ENCODE measurements at places on chromosomes 7 and 10.

DNA sequence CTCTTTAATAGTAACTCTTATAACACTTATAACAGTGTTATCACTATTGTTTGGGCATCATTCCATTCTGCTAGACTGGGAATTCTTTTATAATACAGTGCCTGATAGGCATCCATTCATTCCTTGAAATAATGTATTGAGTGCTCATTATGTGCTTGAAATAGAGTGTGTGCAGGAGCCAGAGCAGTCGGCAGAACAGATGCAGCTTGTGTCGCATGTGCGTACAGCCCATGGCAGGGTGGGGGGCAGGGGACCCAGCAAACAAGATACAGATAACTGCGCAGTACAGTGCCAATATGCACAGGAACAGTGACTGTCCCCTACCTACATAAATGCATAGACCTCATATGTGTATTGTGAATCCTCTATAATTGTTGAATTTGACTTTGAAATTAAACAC lies 99.3 kb downstream of the KAT6B start:
- DNase-seq, result no peak

DNA sequence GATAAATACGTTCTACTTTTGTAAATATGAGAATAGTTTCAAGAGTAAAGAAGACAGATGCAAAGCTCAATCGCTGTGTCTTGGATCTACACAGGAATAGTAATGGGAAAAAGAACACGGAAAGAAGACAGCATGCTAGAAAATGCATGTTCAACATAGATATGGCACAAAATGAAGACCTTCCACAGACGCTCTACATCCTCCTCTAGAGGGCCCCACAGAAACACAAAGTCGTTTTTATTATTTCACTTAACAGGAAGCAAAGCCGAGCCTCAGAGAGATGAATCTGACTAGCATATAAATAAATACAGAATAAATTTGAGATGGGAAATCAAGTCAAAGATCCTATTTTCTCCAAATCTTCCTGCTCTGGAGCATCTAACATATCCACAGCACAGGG lies 292.6 kb downstream of the PARD3 start:
- DNase-seq, result peak; percentile 29

- DNase-seq, result no peak
Measured at GRCh38 chr7:47635091-47636080, 53.5 kb upstream of the TNS3 start.

DNA sequence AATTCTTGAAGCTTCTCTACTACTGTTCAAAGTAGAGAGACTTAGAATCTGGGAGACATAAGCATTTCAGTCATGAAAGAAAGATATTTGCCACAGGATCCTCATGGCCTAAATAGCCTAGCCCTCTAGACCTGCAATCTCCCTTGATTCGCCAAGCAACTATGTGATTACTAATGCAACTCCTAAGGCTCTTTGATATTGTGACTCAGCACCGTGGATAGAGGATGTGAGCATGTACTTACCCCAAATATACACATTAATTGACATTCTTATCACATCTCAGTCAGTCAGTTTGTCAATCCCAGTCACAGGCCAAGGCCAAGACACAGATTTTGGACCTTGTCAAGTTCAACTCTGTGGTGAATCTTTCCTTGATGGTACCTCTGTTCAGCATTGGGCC lies 42.6 kb downstream of the GPR37 start:
- peak; percentile 90 for DNase-seq

- DNase-seq, result no peak
Measured at GRCh38 chr7:86991093-86991769, 68.2 kb downstream of the ELAPOR2 start.

- DNase-seq, result no peak
Measured at GRCh38 chr10:36380538-36380937, 738.4 kb upstream of the FZD8 start.

DNA sequence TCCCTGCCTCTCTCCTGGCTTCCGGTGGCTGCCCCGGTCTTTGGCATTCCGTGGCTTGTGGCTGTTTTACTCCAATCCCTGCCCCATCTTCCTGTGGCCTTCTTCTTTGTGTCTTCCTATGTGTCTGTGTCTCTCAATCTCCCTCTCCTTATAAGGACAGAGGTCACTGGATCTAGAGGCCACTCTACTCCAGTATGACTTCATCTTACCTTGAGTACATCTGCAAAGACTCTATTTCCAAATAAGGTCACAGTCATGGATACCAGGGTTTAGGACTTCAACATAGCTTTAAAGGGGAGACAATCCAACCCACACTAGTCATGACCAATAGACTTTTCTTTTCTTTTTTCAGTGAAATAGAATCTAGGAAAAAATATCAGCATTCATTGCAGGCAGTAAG lies 153.3 kb upstream of the INSYN2A start:
- no peak for DNase-seq

DNA sequence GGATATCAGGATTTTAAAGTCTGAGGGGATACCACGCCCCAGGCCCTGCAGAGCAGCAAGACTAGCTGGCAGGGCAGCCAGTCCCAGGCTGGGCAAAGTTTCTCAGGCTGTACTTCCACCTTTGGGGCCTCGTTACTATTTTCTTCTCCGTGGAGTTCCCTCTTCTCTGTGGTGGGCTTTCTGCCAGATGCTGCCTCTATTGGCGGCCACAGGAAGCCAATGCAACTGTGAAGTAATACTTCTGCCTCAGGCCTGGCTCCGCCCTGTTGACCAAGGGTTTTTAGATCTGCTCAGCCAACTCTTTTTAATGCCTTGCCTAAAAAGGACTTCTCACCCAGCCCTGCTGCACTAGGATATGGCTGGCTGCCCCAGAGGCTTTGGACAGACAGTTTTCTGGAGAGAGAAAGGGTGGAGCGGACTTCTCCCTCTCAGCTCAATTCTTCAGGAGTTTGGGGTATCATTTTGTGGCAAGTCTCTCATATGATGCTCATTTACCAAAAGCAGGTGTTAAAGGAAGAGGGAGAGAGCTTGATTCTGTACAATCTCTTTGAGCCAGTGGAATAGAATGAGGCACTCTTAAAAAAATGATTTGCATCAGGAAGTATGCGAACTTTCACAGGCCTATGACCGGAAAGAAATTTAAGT lies 67.4 kb downstream of the HHEX start:
- peak; percentile 72 for DNase-seq

- peak; percentile 10 for DNase-seq
Measured at GRCh38 chr10:121438333-121438732, 159.9 kb downstream of the FGFR2 start.

Data from NCI-H226 (cell line).